A549 treated with RU486 at 1 μM for 4 hours (cell line): ENCODE measurements at places on chromosomes 13 and 19. TPM values are rescaled to one million over a fixed set of nuclear protein-coding genes. Genes with fewer than 3 reads are reported as not detected.

The TDRD12 gene
- 0.09 to 0.22 TPM (median 0.17 TPM) in 5 replicates for total RNA-seq

The SKA3 gene
- 10.5 to 15.2 TPM (median 14.7 TPM) in 5 replicates for total RNA-seq

The HIPK4 gene
- total RNA-seq, result 0.15 to 0.32 TPM (median 0.19 TPM) in 5 replicates

The CEACAM20 gene
- 0.05 to 0.14 TPM in 2 of 5 replicates, not detected in the others for total RNA-seq

The APC2 gene
- total RNA-seq, result 0.69 to 2.1 TPM (median 1.3 TPM) in 5 replicates

The ZNF628 gene
- 4.1 to 8.9 TPM (median 8.1 TPM) in 5 replicates for total RNA-seq

The PGLYRP2 gene
- total RNA-seq, result 0.06 TPM in 1 of 5 replicates, not detected in the others

The STXBP2 gene
- total RNA-seq, result 32.9 to 44.6 TPM (median 40.8 TPM) in 5 replicates

The FCER2 gene
- not detected in 5 replicates for total RNA-seq

The TRAPPC2B gene
- total RNA-seq, result 14.3 to 17.8 TPM (median 15.6 TPM) in 5 replicates

The ADGRE1 gene
- 4.3 to 6.9 TPM (median 5.2 TPM) in 5 replicates for total RNA-seq

The SIPA1L3 gene
- 34.1 to 50.5 TPM (median 42.1 TPM) in 5 replicates for total RNA-seq

The USHBP1 gene
- total RNA-seq, result not detected in 5 replicates

The ZNF57 gene
- 1.9 to 2.9 TPM (median 2.3 TPM) in 5 replicates for total RNA-seq

The RXFP2 gene
- not detected in 5 replicates for total RNA-seq

The LINGO3 gene
- total RNA-seq, result not detected in 5 replicates

The ADAT3 gene
- 2.8 to 6.5 TPM (median 5.9 TPM) in 5 replicates for total RNA-seq

The AP1M2 gene
- total RNA-seq, result 28.1 to 60.3 TPM (median 41.5 TPM) in 5 replicates

The RFPL4A gene
- total RNA-seq, result 0.22 to 0.86 TPM (median 0.56 TPM) in 5 replicates

The BEST2 gene
- total RNA-seq, result 0.05 to 0.14 TPM in 2 of 5 replicates, not detected in the others

The IZUMO2 gene
- total RNA-seq, result not detected in 5 replicates

The ZFP14 gene
- total RNA-seq, result 2.2 to 3.1 TPM (median 2.3 TPM) in 5 replicates

The ATP4A gene
- total RNA-seq, result not detected in 5 replicates

The FXYD5 gene
- 190 to 236 TPM (median 225 TPM) in 5 replicates for total RNA-seq

The LILRA6 gene
- total RNA-seq, result not detected in 5 replicates

The CD33 gene
- 0.02 to 0.14 TPM (median 0.09 TPM) in 3 of 5 replicates, not detected in the others for total RNA-seq

The SIGLEC12 gene
- total RNA-seq, result not detected in 5 replicates

The LIM2 gene
- not detected in 5 replicates for total RNA-seq

The KCNRG gene
- total RNA-seq, result 0.24 to 0.89 TPM (median 0.47 TPM) in 5 replicates

The MYO16 gene
- total RNA-seq, result 0.02 to 0.09 TPM (median 0.04 TPM) in 4 of 5 replicates, not detected in the other

The OR7C1 gene
- total RNA-seq, result not detected in 5 replicates

The CD70 gene
- 13.5 to 28.3 TPM (median 24.8 TPM) in 5 replicates for total RNA-seq

The CERS1 gene
- 3.2 to 5.8 TPM (median 4.9 TPM) in 5 replicates for total RNA-seq

The SIAH3 gene
- total RNA-seq, result not detected in 5 replicates

The NLRP4 gene
- not detected in 5 replicates for total RNA-seq

The SIX5 gene
- 19.1 to 34.9 TPM (median 27.8 TPM) in 5 replicates for total RNA-seq

The KIR3DL3 gene
- total RNA-seq, result not detected in 5 replicates

The NRTN gene
- total RNA-seq, result 0.37 to 0.89 TPM (median 0.58 TPM) in 5 replicates

The PCDH17 gene
- total RNA-seq, result 0.13 TPM in 1 of 5 replicates, not detected in the others

The COL4A2 gene
- 141 to 177 TPM (median 155 TPM) in 5 replicates for total RNA-seq
